ENCODE measurements at places on chromosomes 7 and 10. TPM values are rescaled to one million over a fixed set of nuclear protein-coding genes. Genes with fewer than 3 reads are reported as not detected.

DNA sequence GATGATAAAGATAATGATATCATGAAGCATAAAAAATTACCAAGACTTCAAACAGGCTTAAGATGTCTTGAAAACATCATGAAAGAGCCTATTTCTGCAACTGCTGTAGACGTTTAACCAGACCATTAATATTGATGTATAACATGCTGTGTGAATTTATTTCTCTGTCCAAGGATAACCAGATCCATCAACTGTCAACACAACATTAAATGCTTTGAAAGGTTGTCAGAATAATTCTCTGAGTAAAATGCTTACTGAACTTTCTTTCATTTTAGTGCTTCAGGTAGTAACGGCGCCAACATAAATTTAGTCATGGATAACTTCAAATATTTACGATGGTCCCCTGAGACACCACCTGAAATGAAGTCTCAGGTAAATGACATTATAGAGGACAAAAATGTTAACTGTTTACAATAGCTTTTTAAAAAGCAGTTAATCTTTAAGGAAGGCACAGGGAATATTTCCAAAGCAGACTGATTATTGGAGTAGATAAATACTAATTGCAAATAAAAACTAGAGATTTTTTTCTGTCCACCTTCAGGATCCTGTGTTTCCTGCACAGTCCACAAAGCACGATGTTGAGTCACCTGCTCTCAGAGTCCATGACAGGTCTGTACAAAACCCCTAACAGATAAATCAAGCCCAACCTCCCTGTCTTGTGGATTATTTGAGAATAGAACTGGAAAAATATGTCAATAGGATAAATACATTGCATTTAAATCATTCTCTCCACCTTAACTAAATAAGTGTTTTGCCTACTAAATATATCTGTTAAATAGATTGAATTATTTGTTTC, 1213.2 kb downstream of the XPNPEP1 start:
- DNase-seq = no peak

DNA sequence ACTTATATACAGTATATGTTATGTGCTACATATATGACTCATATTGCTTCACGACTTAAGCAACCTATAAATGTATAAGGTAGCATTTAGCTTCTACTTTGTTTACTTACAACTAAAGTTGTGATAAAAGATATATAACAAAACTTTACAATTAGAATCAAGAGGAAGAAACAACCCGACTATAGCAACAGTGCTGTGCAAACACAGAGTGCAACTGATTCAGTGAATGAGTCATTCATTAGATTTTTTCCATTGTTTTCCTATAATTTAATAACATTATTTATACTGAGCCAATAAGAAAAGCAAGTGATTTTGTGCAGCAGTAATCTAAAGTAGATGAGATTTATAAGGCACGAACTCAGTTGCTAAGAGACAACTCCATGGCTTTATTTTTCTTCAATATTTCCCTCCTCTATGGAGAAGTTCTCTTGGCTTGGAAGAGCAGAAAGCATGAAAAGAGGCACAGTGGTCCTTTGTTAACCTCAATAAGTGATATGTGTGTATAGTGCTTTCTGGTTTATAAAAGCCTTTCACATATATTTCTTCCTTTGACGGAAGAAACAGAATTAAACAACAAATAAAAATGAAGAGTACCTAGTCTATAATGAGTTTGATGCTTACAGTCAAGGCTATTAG, 19.8 kb downstream of the CEP41 start:
- no peak for DNase-seq

- no peak for DNase-seq
Measured at GRCh38 chr10:30476511-30477155, 42.6 kb downstream of the MAP3K8 start.

DNA sequence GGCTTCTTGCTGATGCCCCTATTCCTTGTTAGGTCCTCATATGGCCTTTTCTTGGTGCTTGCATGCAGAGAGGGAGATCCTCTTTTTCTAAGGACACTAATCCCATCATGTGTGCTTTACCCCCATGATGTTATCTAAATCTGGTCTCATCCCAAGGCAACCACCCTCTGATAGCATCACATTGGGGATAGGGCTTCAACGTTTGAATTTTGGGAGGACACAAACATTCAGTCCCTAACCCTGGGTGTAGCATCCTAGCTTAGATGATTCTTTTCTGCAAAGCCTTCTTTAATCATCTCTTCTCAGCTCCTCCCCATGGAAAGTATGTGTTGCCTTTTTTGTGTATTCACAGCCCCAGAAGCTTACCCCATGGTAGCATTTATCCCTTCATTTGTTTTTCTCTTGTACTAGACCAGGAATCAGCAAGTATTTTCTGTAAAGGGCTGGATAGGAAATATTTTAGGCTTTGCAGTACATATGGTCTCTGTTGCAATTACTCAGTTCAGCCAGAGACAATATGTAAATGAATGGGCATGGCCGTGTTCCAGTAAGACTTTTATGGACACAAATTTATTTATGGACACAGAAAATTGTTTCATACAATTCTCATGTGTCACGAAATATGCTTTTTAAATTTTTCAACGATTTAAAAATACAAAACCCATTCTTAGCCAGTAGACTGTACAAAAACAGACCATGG, 101.5 kb upstream of the CSTF2T start:
- DNase-seq = no peak

- no peak for DNase-seq
Measured at GRCh38 chr7:87574630-87575029, 26.1 kb downstream of the ABCB1 start.

GRCh38 chr10:4541292-4541691, 284.7 kb upstream of the AKR1E2 start:
- no peak for DNase-seq

DNA sequence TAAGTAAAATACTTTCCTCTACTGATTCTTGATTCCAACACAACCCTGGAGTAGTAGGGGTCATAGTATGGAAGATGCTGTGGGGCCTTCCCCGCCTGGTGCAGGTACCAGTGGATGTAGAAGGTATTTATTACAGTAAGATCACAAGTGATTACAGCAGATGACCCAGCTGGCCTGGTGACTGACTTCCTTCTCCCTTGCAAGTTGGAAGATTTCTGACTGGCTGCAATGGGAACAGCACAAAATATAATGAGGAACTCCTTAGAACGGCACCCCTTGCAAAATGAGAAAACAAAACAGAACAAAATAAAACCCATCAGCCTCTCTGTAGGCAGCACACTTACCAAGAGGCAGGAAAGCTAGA, 61.7 kb upstream of the TARP start:
- DNase-seq = no peak

The PPP1R9A gene
- 30.3 TPM for total RNA-seq

The LAMB4 gene
- 0.10 TPM for total RNA-seq

GRCh38 chr10:131220601-131221171, 90.8 kb downstream of the TCERG1L start:
- no peak for DNase-seq

- peak; percentile 70 for DNase-seq
Measured at GRCh38 chr7:1460821-1461645, 1.8 kb upstream of the MICALL2 start.

GRCh38 chr7:12701433-12701832, 14.0 kb downstream of the ARL4A start:
- no peak for DNase-seq

DNA sequence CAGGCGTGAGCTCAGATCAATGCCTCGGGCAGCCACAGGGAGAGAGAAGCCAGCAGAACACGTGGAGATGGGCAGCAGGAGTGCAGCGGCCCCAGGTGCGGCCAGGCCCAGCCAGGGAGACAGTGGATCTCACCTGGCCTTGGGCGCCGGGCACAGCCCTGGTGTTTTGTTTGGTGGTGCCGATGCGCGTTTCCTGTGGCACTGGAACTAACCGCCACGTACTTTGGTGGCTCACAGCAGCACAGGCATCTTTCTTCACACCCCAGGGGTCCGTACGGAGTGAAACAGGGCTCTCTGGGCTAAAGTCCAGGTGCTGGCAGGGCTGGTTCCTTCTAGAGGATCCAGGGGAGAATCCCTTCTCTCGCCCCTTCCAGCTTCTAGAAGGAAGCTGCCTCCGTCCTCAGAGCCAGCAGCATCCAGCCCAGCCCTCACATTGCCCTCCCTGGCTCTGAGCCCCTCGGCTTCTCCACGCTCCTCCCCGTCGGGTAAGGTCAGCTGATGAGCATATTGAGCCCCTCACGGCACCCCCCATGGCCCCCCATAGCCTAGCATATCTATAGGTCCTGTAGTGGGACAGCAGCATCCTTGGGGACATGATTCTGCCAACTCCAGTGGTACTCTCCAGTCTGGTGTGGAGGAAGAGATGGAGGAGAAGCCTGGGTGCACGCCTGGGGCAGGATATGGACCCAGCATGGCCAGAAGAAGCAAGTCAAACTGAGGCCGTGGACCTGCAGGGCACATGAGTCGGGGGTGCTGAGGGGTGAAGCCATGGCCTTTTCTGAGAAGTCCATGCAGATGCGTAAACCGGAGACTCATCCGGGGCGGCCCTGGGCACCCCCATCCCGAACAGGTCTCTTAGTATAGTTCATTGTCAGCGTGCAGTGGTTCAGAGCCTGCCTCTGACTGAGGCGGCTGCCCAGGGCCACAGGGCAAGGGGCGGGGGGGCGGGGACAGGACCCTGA, 43.4 kb upstream of the PPP2R2D start:
- no peak for DNase-seq

DNA sequence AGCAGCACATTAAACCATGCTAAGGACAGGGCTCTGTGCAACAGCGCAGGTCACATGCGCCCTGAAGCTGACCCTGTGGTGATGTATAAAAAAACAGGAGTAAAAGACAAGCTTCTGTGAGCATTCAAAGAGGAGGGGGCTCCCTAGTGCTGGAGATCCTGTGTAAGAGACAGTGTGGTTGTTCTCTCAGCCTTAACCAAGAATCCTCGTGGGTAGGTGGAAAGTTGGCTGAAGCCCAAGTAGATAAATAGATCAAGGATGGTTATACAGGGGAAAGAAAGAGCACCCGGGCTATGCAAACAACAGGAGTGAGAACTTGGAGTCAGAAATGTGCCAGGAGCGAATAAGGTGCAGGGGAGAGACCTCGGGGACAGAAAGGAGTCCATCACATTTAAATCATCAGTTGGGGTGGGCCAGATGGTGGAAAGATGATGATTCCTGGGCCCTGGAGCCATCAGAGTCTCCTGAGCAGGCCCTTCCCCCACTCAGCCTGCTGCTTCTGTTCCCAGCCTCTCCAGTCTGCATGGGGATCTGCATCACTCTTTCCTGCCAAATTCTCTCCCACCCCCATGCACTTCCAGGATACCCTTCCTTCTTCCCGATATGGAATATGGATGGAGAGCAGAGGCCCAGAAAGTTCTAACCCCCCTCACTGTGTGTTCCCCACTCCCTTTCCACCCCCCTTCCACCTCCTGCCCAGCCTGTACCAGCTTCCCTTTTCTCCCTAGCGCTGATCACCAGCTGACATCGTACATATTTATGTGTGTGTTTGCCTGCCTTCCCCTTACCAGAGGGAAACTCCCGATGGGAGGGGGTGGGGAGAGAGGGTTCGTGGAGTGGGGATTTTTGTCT, 78.1 kb upstream of the PRR15 start:
- DNase-seq = no peak

The PDE6C gene
- total RNA-seq = not detected

DNA sequence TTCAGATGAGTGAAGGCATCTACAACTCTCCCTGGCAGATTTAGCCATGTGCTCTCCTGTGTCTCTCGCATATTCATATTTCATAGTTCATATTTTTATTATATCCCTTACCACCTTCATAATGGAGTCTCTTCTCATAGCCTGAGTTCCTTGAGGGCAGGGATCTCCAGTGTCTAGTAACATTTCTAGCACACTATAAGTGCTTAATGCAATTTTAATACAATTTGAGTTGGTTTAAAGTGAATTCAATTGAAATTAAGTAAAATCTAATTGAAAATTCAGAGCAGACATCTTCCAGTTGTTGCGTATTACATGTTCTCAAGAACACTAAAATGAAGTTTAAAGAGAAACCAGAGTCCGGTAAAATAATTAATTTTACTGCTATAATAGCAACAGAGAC, 163.6 kb upstream of the GNAI1 start:
- DNase-seq = no peak

DNA sequence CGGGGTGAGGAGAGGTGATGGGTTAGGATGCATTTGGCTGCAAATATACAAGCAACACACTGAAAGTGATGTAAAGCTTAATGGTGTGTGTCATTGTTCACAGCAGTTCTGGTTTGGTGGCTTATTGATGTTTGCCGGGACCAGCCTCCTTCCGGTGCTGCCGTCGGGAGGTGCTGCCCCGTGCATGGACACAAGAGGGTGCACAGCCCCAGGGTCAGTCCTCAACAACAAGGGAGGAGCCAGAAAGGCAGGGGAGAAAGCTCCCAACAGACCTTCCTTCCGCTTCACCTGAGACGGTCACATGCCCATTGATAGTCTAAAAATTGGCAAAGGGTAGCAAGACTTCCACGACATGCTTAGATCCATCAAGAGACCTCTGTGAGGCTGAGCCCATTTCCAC, 9.5 kb downstream of the RNF32 start:
- peak; percentile 32 for DNase-seq

DNA sequence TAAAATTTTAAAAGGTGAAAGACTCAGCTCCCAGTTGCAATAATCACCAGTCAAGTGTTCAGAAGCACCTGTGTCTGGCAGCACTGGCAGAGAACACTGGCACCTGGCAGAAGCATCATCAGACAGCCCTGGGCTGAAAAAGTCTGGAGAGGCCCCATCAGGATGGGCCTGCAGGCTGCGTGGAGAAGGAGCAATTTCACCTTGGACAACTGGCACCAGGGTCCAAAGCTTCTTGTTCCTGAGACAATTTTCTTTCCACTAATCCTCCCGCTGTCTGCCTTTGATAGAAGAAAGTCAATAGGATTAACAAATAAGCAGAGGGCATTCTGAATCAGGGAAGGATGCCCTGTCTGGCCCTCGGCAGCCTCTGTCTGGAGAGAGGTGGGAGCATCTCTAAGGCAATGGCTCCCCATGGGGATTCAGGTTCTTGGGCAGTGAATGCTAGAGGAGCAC, 6.5 kb downstream of the COBL start:
- no peak for DNase-seq

The AZGP1 gene
- total RNA-seq = 35.6 TPM

DNA sequence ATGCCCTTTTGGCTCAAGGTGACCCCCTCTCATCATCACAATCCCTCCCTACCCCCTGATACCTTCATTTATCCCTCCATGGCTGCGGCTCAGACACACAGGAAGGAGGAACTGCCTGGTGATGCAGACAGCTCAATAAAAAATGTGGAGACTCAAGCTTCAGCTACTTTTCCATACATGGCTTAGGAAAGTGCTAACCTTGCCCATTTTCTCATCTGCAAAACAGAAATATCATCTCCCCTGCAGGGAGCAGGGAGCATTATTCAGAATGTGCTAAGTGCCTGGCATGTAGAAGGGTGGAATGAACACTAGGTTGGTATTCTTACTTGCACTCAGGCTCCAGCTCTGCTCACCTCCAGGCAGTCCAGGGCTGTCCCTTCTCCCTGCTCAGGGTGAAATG, 23.8 kb downstream of the CXCL12 start:
- DNase-seq = no peak

DNA sequence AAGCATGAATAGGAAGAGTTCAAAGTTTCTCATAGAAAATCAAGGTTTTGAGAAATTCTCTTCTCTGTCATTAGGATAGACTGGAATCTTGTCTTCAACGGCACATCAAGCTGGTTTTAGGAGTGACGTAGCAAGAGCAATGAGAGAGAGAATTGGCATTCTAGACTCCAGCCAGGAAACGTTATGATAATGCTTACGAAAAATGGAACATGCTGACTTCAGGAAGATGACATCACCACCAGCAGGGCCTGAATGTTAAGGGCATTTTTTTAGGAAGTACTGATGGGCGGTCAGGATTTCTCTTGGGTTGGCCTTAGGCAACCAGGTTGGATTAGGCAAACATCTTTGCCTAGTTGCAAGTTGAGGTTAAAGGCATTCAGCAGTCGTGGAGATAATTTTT, 213.2 kb upstream of the CTBP2 start:
- no peak for DNase-seq

The SSMEM1 gene
- total RNA-seq = not detected

- DNase-seq = no peak
Measured at GRCh38 chr10:42998481-42999384, 78.1 kb upstream of the RET start.
